Left hindlimb (tissue), 1 donor: ENCODE measurements at places on chromosomes 11 and 22.

- peak; percentile 10 for DNase-seq
Observed at GRCh38 chr11:1207401-1208143, 15.3 kb upstream of the MUC5B start.

DNA sequence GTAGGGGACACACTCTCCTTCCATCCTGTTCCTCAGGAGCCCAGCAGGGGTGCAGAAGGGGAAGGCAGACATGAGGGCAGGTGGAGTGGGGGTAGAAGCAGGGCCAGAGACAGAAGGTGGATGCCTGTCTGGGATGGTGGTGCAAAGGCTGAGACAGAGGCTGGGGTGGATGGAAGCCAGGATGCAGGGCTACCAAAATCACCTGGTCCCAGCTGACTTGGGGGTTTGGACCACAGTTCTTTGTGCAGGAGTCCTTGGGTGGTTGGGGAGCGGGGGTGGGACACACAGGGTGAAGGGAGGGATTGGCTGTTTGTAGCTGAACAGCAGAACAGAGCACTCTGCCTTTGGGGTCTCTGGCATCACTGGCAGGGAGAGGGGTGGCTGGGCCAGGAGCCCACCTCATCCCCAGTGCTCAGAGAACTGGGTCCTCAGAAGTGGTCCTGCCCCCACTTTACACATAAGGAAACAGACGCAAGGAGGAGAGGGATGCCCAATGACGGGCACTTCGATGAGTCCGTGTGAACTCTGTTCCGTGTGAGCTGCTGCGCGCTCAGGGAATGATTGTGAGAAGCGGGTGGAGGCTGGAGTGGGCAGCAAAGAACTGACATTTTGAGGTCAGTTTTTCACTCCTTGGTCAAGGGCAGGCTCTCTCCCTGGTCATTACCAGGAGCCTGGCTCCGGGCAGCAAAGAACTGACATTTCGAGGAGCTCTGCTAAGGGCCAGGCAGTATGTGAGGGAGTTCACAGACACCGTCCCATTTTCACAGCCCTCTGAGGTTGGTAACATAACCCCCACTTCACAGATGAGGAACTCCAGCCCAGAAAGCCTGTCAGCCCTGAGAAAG is 1.9 kb downstream of the TAGLN start:
- DNase-seq, result peak; percentile 33

DNA sequence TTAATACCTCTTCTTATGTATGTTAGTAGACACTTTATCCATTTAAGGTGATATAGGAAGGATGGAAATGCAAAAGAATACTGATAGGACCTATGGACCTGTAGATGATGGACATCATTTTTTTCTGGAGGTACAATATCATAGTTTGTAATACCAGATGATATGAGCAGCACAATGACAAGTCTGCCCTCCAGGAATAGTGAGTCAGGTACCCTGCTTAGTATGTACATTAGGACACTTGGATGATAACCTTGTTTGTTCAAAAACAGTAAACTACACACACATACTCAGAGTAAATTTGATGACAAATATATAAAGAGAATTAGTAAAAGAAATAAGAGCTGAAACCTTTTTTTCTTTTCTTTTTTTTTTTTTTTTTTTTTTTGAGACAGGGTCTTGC is 58.7 kb upstream of the B3GNT6 start:
- no peak for DNase-seq

- peak; percentile 18 for DNase-seq
Observed at GRCh38 chr11:69319255-69320106, 25.5 kb downstream of the MYEOV start.

DNA sequence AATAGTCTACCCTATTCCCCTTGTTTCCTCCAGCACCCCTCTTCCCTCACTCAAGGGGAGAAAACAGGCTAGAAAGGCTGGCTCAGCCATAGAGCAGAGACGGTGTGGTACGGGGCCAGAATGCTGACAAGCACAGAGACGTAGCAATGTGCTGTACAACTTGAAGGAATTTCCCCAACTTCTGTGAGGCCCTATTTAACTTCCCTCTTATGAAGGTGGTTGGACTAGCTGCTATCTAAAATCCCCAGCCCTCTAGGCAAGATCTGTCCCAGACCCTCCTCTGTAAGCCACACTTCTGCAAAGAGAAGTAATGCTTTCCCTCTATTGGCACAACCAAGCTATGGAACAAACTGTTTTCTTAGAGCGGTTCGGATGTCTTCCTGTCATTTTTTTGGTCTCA is 37.8 kb downstream of the PLEKHA7 start:
- DNase-seq, result no peak

DNA sequence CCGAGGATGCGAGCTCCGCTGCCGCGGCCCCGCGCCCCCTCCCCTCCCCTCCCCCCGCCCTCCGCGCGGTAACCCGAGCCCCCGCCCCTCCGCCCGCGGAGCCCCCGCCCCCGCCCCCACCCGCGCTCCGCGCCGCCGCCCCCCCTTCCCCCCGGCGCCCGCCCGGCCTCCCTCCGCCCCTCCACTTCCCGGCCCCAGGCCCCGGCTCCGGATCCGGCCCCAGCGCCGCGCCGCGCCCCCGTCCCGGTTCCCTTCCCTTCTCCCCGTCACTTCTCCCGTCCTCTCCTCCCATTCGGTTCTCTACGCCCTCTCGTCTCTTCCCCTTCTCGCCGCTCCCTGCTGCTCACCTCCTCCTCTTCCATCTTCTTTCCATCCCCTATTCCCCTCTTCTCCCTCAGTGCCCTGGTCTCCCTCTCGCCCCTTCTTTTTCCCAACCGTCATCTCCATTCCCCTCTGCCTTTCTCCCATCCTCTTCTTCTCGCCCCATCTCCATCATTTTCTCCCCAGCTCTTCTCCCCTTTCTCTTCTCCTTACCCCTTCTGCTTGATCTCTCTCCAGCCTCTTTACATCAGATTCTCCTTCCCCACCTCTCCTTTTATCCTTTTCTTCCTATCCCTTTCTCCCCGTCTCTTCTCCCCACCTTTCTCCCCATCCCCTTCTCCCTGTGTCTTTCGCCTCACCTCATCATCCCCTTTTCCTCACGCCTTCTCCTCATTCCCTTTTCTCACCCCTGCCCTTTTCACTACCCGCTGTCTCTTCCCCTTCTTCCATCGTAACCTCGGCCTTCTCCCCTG is at the start of gene DCHS1:
Gene DCHS1, minus strand, starts transcription at position 20 of the 794 bp plus-strand sequence. CDS start 14,196 bp downstream, outside the sequence.
- peak; percentile 82 for DNase-seq

- peak; percentile 56 for DNase-seq
Observed at GRCh38 chr11:93542811-93543229, 371 bp downstream of the SMCO4 start.

- no peak for DNase-seq
Observed at GRCh38 chr11:47124675-47125074, 52.0 kb downstream of the ARFGAP2 start.

GRCh38 chr22:19728836-19729235 is 5.5 kb downstream of the GP1BB start:
- DNase-seq, result no peak

DNA sequence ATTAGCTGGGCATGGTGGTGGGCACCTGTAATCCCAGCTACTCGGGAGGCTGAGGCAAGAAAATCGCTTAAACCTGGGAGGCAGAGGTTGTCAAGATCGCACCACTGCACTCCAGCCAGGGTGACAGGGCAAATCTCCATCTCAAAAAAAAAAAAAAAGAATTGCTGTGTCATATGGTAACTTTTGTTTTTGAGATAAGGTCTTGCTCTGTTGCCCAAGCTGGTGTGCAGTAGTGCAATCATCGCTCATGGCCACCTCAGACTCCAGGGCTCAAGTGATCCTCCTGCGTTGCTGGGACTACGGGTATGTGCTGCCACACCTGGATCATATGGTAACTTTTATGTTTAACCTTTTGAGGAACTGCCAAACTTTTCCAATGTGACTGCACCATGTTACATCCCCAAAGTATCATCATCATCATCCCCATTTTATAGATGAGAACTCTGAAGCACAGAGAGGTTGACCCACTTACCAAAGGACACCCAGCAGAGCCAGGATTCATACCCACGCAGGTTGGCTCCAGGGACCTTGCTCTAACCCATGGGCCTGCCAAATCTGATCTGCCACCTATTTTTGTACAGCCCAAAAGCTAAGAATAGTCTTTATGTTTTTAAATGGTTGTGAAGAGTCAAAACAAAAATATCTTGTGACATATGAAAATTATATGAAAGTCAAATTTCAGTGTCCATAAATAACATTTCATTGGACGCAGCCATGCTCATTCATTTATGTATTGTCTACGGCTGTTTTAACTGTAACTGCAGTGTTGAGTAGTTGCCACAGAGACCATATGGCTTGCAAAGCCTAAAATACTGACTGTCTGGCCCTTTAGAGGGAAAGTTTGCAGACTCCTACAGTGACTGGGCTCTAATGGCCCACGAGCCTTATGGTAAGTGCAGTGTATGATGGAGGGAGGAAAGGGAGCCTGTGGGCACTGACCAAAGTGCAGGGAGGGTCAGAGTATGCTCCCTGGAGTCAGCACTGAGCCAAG is 45.3 kb downstream of the GDPD5 start:
- DNase-seq, result no peak

GRCh38 chr11:112834277-112834755 is 126.9 kb upstream of the NCAM1 start:
- DNase-seq, result peak; percentile 50

DNA sequence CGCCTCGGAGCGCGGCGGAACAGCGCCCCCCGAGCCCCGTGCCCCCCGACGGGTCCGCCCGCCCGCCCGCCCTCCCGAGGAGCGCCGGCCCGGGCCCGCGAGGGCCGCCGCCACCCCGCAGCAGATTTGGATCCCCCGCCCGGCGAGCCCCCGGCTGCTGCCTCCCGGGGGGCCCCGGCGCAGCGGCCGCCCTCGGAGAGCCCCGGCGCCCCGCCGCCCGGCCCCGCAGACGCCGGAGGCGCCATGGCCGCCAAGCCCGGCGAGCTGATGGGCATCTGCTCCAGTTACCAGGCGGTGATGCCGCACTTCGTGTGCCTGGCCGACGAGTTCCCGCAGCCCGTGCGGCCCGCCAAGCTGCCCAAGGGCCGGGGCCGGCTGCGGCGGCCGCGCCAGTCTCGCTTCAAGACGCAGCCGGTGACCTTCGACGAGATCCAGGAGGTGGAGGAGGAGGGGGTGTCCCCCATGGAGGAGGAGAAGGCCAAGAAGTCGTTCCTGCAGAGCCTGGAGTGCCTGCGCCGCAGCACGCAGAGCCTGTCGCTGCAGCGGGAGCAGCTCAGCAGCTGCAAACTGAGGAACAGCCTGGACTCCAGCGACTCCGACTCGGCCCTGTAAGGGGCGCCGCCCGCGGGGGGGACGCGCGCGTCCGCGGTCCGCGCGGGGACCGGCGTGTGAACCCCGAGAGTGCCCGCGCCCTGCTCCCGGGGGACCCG is 380 bp downstream of the C11orf96 start:
- peak; percentile 72 for DNase-seq

- DNase-seq, result no peak
Observed at GRCh38 chr22:25510876-25511275, 53.6 kb upstream of the GRK3 start.

GRCh38 chr22:19109198-19110063 is 12.8 kb downstream of the DGCR2 start:
- no peak for DNase-seq

- no peak for DNase-seq
Observed at GRCh38 chr11:102186551-102187191, 76.4 kb downstream of the YAP1 start.

DNA sequence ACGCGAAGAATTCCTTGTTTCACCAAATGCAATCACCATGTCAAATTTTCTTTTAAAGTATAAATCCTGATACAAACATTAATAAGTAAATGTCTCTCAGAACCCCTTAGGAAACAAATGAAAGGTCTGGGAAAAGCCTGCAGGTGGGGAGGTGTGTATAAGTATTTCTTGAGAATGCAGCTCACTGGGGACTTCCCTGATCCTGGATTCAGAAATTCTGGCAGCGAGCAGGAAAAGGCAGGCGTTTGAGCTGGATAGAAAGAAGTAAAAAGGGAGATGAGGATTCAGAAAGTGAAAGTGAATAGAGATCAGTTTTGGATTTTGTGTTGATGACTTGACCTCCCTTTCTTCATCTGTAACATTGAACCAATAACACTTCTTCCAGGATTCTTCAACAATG is 68.3 kb upstream of the CTSC start:
- no peak for DNase-seq

DNA sequence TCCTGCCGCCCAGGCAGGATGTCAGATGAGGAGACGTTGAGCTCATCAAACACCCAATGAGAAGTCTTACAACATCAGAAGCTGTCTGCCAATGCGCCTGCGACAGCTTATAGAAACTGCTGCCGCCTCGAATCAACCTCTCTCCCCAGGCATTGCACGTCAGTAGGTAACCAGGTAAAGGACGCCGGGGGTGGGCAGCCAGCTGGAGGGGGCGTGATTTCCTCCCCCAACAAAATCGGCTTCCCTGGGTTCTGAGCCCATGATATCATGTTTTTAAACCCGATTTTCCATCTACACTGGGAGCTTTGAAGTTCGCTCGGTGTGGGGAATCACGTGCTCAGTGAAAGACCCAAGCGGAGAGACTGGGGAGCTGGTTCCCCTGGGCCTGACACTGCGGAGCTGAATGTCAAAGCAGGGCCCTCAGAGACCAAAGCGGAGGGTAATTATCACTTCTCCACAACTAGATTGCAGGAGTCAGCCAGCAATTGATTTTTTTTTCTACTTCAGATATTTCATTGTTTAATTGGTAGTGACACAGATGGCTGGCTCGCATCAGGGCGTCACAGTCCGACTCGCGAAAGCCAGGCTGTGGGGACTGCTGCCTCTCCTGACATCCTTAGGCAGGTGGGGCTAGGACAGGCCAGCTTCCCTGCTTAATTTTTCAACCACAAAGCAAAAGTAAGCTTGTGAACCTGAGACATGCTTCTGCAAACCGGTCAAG is 15.4 kb downstream of the FAM83F start:
- DNase-seq, result no peak

- DNase-seq, result no peak
Observed at GRCh38 chr11:116366980-116367645, 405.7 kb downstream of the BUD13 start.

DNA sequence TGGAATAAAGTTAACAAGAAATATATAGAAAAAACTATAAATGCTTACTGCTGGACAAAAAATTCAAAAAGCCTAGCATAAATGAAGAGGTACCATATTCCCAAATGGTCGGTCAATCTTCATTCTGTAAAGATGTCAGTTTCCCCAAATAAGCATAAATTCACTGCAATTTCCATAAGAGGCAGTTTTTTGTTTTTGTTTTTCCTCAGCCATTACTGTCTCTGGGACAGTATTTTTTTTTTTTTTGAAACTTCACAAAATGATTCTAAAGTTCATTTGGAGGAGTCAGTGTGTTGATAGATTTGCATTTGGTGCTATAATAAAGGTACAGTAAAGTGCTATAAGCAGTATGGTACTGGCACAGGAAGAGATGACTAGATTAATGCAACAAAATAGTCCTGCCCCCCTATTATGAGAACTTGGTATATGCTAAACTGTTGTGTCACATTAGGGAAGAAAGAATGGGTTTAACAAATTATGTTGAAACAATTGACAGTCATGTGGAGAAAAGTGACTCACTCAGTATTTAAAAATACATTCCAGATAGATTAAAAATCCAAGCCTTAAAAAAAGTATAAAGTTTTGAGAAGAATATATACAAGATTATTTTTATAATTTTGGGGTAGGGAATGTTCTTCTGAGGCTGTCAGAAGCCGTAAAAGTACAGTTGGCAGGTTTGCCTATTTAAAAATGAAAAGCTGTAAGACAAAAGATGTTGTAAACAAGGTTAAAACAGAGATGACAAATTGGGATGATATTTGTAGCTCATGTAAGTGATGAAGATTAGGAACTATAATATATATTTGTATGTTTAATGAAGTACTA is 2.6 kb upstream of the FTH1 start:
- DNase-seq, result no peak
